ENCODE measurements at places on chromosomes 4 and X.
A peak's percentile ranks its signal among the peaks of the same experiment; 100 is the strongest.

GRCh38 chrX:40174854-40175510 is 77.2 kb upstream of the BCOR start:
- DNase-seq, result peak; percentile 48

- no peak for DNase-seq
Measured at GRCh38 chrX:135557344-135557743, 36.9 kb downstream of the INTS6L start.

- DNase-seq, result no peak
Measured at GRCh38 chrX:130174045-130174704, 2.4 kb downstream of the RAB33A start.

GRCh38 chrX:48493890-48494364 is 14.9 kb upstream of the PORCN start:
- no peak for DNase-seq

- no peak for DNase-seq
Measured at GRCh38 chr4:124635331-124635730, 77.2 kb downstream of the ANKRD50 start.

- DNase-seq, result peak; percentile 32
Measured at GRCh38 chrX:22652596-22652995, 347.2 kb upstream of the DDX53 start.

DNA sequence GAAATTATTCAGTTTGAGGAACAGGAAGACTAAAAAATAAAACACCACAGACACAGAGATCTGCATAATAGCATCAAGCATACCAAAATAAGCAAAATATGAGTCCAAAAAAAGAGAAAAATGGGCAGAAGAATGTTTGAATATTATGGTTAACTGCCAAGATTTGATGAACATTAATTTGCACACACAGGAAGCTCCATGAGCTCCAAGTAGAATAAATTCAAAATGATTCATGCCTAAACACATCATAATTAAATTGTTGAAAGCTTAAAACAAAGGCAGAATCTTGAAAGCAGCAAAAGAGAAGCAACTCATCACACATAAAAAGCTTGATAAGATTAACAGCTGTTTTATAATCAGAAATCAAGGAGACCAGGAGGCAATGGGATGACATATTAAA is 156.6 kb upstream of the ARSJ start:
- DNase-seq, result no peak

DNA sequence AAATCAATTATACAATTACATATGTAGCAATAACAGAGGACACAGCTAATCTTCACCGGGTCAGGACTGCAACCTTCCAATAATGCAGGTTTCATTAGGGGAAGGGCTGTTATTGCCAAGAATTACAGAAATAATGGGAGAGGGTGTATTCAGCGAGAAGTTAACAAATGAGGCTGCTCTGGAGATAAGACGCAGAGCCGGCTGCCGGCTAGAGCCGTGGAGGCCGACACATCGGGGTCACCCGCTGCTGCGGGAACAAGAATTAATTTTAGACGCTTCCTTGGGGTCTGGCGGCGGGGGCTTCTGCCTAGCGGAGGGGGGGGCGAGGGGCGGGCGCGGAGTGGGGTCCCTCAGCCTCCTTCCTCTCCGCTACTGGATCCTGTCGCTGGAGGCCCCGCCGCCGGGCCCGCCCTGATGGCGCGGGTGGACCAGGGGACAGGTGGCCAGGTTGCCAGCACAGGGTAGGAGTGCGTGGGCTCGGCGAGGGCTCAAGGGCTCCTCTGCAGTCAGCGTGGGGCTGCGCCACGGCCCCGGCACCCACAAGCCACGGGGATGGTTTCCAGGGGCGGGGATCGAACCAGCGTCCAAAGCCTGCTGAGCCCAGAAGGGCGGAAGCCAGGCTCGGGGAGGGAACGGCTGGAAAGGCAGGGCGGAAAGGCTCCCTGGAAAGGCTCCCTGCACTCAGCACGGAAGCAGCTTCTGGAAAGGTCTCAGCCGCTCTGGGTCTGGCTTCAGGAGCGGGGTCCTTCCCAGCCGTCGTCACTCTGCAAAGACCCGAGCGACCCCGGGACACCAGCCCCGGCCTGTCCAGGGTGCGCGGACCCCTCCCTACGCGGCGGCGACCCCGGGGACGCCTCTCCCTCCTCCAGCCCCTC is 113.8 kb upstream of the NKX1-1 start:
- no peak for DNase-seq

- DNase-seq, result no peak
Measured at GRCh38 chr4:108081256-108081655, 87.5 kb downstream of the LEF1 start.

- no peak for DNase-seq
Measured at GRCh38 chr4:145001635-145002034, 96.4 kb downstream of the ANAPC10 start.

DNA sequence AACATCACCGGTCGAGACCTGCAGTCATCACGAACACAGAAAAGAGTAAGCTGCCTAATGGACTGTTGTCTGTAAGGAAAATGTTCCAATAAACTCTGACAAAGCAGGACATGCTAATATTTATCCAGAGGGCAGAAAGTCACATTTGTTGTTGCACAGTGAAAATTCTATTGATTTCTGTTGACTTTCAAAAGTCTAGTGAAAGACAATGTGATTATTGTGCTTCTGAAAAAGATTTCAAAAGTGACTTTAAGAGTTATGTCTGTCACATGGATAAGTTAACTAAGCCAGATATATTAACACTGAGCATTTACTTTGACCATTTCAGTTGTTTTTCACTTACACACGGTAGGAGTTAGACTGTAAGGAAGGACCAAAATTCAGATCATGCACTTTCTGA is 9.3 kb upstream of the RFC1 start:
- no peak for DNase-seq

DNA sequence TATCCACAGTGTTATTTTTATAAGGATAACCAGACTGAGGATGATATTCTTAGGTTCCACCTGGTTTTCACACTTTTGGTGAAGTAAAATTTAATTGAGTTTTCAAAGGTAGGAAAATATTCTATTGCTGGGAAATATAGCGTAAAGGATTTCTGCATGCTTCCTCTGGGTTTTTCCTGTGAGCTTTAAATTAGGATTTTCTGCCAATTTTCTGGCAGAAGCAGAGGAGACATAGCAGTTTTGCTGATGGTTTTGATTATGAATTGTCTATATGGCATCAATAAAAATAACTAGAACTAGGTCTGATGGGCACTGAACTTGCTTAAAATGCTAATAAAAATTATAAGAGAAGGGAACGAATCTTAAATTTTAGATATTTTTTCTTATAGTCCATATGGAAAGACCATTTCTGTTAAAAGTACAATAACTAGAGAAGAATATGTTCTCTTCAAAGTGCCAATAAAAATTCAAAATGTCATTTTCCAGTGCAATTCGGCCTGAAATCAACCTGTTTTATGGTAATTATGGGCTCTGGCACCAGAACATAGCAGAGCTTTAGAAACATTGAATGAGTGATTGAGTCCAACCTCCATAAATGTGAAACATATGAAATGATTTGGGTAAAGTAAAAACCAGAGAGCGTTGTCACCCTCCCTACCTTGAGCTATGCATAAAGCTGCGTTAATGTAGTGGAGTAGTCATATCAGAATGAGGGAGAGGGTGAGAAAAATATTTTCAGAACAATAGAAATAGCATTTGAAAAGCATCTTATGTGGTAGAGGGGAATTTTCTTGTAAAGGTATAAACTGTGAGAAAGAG is 279.7 kb downstream of the SPRY1 start:
- DNase-seq, result no peak

DNA sequence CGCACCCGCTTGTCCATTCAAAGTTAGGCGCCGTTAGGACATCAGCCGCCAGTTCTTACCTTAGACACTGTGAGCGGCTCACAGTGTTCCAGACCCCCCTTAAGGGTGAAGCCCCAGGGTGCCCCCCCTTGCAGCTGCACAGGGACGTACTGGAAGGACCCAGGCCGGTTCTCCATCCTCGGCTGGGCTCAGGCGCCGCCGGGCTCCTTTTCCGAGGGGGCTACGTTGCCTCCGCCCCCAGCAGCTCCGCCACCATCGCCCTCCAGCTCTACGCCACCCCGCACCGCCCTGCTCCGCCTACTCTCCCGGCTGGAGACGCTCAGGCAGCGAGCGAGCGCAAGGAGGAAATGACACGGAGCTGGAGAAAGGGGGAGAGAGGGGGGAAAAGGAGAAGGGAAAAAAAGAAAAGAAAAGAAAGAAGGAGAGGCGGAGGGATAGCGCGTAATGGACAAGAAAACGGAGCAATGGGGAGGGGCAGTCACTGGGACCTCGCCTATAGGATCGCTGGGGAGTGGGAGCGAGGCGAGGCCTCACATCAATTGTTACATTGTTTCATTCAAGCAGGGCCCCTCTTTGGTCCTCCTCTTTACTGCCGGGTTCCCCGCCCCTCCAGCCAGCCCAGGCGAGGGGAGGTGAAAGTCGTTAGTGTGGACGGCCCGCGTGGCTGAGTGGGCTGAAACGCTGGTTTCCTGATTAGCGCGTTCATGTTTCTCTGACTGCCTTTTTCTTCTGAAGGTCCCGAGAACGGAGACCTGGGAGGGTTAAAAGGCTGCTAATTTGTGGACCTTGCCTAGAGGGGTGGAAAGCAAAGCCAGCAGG is at the start of gene SHROOM4:
TSS of gene SHROOM4 (minus strand) at position 352 of the 819 bp plus-strand sequence. CDS start at position 176, 176 bp downstream.
- DNase-seq, result peak; percentile 56

GRCh38 chr4:113837397-113837796 is 75.9 kb upstream of the CAMK2D start:
- DNase-seq, result no peak

DNA sequence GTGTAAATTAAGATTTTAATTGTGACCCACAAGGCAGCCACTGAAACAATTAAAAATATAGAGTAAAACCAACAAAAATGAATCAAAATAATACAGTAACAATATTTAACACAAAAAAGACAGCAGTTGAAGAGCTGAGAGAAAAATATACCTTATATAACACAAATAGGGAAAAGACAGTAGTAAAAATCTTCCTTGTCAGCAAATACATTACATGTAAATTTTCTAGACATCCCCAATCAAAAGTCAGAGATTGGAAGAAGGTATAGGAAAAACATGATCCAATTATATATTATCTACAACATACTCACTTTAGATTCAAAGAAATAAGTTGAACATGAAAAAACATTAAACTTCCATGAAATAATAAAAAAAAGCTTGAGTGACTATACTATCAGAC is 330.8 kb downstream of the UBE2NL start:
- DNase-seq, result no peak

DNA sequence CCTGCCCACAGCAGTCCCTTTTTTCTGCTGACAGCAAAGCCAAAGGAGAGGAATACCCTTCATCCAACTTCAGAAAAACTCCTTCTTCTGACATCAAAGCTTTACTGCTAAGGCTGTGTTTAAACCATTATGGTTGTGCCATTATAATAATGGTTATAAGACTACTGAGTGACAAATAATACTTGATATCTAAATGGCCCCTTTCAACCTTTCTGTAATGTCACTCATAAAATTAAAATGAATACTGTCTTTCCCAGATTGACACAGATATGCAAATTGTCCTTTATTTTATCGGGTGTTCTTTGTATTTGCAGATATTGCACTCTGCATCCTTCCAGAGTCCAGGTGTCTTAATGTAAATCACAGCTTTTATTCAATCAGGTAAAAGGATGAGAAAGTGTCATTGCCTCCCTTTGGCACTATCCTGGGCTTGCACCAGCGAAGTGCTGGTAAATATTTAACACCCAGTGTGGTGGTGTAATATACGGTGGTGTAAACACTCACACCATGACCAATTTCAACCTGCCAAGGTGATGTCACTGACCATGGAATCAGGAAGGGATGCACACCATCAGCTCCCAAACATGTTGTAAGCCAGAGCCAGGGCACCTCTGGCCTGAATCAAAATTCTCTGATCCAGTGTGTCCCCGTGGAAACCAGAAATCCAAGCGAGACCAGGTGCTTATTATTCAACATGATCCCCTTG is 139.4 kb upstream of the TENM3 start:
- no peak for DNase-seq

DNA sequence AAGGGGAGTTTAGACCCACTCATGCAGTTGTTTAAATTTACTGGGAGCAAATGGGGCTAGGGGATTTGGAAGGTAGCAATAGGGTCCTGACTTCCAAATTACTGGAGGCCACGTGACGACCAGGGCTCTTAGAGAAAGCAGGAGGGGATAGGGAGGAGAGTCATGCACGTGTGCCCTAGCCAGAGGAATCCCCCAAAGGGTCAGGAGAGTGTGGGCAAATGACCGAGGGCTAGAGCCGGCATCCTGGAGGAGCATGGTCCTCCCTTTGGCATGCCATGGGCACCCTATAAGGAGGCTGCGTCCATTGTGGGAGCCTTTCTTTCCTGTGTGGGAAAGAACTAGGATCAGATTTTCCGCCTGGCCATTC is 25.5 kb upstream of the GPC4 start:
- DNase-seq, result no peak

DNA sequence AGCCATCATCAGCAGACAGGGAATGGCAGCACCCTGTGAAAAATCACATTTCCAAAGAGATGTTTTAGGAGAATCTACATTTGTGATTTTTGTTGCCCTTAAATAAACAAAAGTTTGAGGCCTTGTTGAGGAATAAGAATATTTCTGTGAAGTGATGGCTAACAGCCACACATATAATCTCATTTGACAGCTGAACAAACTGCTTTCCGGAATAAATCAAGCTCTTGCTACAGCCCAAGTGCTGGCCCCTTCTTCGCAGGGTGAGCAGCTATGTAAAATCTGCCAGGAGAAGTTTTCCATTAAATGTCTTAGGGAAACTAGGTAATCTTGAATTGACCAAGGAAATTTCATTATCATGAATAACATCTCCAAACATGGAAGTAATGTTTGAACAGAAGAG is 106.4 kb upstream of the GPM6B start:
- no peak for DNase-seq

DNA sequence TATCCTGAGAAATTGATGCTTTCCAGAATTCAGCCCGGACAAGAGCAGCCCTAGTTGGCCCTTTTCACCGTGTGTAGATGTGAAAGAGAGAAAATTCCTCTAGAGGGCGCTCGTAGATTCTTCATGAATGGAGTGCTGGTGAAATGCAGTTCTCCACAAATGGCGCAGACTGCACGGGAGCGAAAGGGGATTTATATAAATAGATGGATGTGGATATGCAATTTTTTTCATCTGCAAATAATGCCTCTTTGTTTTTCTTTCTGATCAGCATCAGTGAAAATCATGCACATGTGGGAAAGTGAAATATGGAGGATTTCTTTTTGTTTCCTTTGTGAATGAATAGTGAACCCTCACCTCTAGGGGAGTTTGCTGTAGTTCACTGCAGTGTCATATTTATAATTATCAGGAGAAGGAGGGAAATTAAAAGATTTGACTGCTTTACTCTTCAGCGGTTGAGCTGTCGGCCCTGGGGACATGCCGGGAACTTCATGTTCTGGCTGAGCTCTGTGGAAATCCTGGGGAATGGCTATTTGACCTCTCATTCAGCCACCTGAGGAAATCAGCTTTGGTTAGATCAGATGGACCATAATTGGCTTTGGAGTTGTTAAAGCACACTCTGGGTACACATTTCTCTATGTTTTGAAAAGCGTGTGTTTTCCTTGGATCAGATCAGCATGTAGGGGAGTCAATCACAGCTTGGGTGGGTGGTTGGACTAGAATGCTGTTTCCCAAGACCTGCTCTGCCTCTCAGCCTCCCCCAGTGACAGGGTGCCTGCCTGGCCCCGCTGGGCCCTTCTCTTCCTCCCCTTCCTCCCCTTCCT is 115.0 kb upstream of the SHISA3 start:
- DNase-seq, result peak; percentile 59
